ENCODE measurements at places on chromosomes 11 and 22.

GRCh38 chr11:127656116-127656836 is 655.7 kb upstream of the KIRREL3 start:
- DNase-seq, result no peak

DNA sequence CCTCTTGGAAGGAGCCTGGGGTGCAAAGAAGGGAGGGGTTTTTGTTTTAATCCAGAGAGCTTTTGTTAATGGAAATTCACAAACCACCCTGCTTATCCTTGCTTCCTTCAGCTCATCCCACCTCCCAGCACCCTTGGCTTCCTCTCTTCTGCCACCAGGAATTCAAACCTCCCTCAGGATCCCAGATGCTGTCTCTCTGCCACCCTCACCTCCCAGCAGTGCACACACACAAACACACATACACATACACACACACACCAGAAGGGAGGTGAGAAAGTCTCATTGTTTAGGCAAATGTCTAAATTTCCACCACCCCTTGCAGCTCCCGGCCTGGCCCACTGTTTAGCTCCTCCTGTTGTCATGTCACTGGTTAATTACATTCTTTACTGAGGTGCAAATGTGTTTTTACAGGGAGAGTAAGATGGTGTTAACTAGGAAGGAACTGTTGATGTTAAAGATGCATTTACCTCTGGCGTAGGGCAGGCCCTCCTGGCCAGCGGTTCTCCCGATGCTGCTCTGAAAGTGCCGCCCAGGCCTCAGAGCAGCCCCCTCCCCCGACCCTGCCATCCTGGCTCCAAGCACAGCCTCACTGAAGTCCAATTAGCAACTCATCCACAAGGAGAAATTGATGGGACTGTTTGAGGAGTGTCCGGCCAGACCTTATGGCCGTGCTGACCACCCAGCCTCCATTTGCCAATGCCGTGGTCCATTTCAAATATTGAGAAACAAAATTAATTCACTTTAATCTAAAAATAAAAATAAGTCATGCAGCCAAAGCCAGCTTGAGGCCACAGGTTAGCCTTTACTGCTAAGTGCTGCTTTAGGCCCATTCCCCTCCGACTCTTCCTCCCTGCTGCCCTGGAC is 165.4 kb downstream of the FEZ1 start:
- no peak for DNase-seq

- no peak for DNase-seq
Observed at GRCh38 chr11:77029829-77030228, 4.4 kb upstream of the B3GNT6 start.

GRCh38 chr22:38831166-38831945 is 12.5 kb downstream of the NPTXR start:
- no peak for DNase-seq

DNA sequence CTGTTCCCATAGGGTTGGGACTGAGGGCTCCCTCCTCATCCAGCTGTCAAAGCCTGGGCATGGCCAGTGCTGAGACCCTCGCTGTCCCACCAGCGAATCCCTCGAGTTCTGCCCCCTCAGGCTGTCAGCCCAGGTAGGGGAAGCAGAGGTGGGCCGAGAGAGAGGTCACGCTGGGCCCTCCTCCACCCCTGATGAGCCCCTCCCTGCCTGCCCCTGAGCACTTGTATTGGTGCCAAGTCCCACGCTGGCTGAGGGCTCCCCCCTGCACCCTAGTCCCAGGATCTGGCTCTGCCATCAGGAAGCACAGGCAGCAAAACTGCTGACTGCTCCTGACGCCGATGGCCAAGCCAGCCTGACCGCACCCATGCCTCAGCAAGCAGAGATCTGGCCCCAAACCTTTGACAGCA is 3.3 kb downstream of the PRR33 start:
- no peak for DNase-seq

DNA sequence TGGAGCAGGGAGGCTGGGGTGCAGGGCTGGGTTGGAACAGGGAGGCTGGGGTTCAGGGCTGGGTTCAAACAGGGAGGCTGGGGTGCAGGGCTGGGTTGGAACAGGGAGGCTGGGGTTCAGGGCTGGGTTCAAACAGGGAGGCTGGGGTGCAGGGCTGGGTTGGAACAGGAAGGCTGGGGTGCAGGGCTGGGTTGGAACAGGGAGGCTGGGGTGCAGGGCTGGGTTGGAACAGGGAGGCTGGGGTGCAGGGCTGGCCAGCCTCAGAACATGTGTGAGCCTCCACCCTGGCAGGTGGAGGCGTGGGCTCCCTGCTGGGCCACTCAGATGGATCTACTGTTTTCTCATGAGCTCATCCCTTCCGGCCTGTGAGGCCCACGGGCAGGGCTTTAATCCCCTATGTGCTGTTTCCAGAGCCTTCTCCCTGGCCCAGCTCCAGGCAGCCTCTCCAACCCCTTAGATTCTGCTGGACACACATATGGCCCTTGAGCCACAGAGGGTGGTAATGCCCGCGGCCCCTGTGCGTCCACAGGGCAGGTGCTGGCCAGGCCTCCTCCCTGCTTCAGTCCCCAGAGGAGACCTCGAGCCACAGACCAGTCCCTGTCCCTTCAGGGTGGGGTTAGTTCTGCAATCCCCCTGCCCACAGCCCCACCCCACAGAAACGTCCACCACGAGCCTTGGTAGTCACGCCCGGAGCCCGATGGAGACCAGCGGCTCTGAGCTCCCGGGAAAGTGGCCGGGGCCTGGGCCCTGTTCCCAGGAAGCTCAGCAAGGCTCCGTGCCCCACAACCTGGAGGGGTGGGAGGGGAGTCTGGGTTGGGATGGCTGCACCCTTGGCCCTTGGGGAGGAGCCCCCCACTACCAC is 197.9 kb downstream of the BRD1 start:
- DNase-seq, result no peak

DNA sequence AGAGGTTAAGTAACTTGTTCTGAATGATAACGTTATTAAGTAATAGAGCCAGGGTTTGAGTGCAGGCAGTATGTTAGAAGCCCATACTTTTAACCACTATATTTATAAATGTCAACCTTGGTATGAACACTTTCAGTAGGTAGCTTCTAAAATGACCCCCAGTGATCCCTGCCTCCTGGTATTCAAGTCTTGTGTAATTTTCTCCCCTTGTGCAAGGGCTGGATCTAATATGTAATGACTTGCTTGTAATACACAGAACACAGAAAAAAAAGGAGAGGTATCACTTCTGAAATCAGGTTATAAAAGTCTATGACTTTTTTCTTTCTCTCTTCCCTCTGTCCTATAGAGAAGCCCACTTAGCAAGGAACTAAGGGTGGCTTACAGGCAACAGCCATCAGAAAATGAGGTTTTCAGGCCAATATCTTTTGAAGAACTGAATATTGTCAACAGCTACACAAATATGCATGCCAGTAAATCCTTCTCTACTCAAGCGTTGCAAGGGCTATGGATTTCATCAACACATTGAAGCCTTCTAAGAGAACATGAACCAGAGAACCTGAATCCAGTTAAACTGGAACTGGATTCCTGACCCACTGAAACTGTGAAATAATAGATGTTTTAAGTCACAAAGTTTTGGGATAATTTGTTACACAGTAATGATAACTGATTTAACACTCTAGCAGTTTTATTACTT is 712.3 kb downstream of the METTL15 start:
- no peak for DNase-seq

DNA sequence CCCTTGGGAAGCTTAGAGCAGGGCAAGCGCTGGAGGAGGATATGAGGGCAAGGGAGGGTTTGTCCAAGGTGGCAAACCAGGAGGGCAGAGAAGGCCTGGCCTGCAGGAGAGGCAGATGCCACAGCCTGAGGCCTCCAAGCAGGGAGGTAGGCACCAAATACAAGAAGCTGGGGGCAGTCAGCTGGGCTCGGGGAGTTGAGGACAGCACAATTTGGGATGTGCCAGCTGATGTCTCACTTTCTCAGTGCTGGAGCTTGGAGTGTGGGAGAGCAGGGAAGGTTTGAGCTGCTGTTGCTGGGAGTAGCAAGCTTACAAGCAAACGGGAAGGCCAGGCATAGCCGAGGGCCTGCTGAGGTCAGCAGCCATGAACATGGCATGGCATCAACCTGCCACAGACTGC is 4.0 kb downstream of the ZDHHC24 start:
- DNase-seq, result no peak
